ENCODE measurements at places on chromosomes 7 and 10.

DNA sequence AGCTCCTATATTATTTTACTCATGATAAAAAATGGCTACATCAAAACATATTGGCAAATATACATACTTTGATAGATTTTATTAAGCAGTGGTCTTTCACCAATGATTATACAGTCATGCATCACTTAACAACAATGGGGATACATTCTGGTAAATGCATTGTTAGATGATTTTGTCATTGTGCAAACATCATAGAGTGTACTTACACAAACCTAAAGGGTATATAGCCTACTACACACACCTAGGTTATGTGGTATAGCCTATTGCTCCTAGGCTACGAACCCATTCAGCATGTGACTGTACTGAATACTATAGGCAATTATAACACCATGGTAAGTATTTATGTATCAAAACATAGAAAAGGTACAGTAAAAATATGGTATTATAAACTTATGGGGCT, 98.9 kb upstream of the IL6 start:
- no peak for DNase-seq

DNA sequence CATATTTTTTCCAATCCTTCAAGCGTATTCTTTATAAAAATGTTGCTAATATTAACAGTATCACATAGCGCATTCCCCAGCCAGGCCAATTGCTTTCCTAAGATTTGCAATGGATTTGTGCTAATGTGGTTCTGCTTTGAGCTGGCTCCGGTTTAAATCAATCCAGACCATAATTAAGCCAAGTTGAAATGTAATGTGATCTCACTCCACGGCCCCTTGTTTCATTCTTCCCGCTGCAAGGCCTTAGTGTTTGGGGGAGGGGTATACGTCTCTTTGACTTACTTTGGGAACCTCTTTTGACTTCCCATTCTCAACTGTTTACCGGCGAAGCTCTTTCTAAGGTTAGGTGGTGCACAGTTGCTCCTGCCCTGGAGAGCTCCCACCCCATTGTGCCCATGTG, 86.4 kb downstream of the PRPF18 start:
- no peak for DNase-seq

DNA sequence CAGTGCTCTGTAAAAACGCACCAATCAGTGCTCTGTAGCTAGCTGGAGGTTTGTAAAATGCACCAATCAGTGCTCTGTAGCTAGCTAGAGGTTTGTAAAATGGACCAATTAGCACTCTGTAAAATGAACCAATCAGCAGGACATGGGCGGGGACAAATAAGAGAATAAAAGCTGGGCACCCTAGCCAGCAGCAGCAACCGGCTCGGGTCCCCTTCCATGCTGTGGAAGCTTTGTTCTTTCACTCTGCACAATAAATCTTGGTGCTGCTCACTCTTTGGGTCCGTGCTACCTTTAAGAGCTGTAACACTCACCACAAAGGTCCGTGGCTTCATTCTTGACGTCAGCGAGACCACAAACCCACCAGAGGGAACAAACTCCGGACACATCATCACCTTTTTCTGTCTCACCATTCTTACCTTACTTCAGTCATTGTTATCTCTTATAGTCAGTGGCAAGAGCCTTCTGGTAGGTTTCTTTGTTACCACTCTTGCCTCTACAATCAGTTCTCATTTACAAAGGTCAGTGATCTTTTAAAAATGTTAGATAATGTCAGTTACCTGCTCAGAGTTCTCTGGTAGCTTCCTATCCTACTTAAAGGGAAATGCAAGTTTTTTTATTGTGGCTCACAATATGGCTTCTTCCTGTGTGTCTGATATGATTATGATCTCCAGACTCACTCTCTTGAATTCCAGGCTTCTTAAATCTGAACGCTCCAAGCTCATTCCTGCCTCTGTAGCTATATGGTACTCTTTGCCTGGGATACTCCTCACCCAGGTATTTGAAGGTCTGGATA, 4.5 kb downstream of the STAM start:
- DNase-seq = no peak

- DNase-seq = no peak
Measured at GRCh38 chr7:151126491-151127137, 40.3 kb downstream of the AGAP3 start.

- DNase-seq = no peak
Measured at GRCh38 chr10:482051-482501, 207.4 kb downstream of the DIP2C start.

Measured in fibroblast of mammary gland (primary cell).